Central memory CD4-positive, alpha-beta T cell (primary cell): ENCODE measurements at places on chromosomes 5 and 9.

- no peak for DNase-seq
Observed at GRCh38 chr9:121658166-121658565, 6.7 kb downstream of the DAB2IP start.

GRCh38 chr5:43352915-43353314, 39.7 kb upstream of the HMGCS1 start:
- DNase-seq = no peak

DNA sequence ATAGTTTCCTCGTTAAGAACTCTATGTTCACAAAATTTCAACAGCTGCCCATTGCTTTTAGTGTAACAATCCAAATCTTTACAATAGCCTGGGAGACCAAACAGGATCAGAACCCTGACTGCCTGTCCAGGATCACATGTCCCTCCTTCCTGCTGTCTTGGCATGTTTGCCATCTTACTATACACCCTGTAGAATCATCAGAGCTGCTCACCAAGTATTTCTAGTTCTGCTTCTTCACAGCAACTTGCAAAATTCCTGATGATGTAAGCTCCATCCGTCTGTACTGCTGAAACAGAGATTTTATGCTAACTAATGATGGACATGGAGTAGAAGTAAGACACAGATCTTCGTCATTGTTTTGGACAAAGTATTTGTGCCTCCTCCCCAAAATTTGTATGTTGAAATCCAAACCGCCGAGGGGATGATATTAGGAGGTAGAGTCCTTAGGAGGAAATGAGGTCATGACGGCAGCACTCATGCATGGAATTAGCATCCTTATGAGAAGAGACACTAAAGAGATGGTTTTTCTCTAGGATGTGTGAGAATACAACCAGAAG, 464.9 kb upstream of the BRINP1 start:
- DNase-seq = no peak

GRCh38 chr9:93463638-93464248, 10.4 kb upstream of the FAM120AOS start:
- DNase-seq = no peak

DNA sequence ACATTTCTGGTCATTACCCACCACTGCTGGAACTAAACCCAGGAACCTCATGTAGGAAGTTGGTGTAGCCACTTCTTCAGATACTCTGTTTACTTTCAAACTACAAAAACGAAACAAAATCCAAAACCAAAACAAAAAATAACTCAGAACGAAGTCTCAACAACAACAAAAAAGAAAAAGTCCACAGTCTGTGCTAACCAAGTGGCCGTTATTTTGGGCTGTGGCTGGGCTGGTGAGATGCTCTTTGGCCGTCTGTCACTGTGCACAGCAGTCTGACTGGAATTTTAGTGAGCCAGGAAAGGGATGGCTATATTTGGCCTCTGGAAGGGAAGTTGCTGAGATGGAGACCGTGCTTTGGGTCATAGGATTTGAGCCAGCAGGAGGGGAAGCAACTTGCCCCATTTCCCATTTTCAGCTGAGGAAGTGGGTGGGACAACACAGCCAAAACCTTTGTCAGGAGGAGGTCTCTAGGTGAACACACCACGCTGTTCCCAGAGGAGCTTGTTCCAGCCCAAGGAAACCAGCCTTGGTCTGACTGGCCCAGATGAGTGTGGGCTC, 334.1 kb downstream of the ZSWIM6 start:
- no peak for DNase-seq

- DNase-seq = no peak
Observed at GRCh38 chr5:51521583-51521982, 138.3 kb downstream of the ISL1 start.

GRCh38 chr5:54324651-54325271, 14.4 kb upstream of the ARL15 start:
- no peak for DNase-seq
